ENCODE measurements at places on chromosomes 7 and 10.

GRCh38 chr10:3911713-3912442 lies 126.9 kb upstream of the KLF6 start:
- DNase-seq, result no peak

- no peak for DNase-seq
Measured at GRCh38 chr7:17104419-17104818, 194.0 kb upstream of the AHR start.

DNA sequence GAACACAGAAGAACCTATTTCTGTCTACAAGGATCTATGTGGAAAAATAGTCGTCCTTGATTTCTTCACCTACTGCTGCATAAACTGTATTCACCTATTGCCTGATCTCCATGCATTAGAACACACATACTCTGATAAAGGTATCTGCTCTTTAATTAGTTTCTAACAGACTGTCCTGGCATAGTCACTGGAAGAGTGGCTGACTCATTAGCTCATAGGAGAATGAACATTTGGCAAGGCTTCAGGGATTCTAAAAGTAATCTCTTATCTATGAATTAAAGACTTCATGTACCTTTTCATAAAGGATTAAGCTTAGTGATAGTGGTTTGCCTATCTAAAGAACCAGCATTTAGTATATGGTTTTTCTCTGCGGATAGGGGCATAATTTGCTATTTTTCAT lies 4.1 kb downstream of the NHLRC2 start:
- DNase-seq, result no peak

GRCh38 chr7:19011212-19011611 lies 106.2 kb downstream of the TWIST1 start:
- no peak for DNase-seq

- no peak for DNase-seq
Measured at GRCh38 chr7:7247658-7248057, 65.3 kb downstream of the C1GALT1 start.

- DNase-seq, result no peak
Measured at GRCh38 chr7:30176463-30177109, 41.8 kb downstream of the MTURN start.

- no peak for DNase-seq
Measured at GRCh38 chr7:118281196-118281595, 56.7 kb downstream of the ANKRD7 start.

- no peak for DNase-seq
Measured at GRCh38 chr10:124547647-124548168, 86.1 kb downstream of the LHPP start.

DNA sequence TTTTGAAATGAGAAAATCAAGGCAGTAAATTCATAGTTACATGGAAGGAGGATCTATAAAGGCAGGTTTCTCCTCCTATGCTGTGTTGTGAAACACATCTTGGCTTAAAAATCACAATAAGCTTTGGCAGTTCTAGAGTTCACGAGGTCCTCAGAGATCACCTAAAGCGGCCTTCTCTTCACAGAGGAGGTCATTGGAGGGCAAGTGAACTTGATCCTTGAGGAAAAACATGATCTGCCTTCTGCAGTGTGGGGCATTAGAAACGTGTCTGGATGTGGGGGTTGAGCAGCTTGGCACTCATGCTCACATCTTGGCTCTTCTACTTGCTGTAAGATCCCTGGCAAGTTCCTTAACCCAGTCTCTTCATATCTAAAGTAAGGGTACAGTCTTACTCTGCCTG lies 96.1 kb upstream of the BMPER start:
- DNase-seq, result no peak

GRCh38 chr7:46589286-46589685 lies 668.2 kb upstream of the IGFBP3 start:
- no peak for DNase-seq

DNA sequence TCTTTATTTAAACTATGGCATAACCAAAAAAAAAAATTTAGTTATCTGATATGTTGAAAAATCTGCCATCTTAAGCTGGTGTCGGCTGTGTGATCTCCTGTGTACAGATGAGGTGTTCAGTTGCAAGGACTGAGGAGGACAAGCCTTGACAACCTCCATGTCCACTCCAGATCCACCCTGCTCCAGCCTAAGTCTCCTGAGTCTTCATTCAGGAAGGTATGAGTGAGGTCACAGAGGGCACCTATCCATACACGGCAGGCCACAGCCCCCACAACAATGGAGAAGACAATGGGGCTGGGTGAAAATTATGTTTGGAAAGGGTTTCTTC lies 16.1 kb downstream of the TARP start:
- DNase-seq, result no peak

GRCh38 chr10:12848439-12849173 lies 152.9 kb downstream of the CCDC3 start:
- no peak for DNase-seq

DNA sequence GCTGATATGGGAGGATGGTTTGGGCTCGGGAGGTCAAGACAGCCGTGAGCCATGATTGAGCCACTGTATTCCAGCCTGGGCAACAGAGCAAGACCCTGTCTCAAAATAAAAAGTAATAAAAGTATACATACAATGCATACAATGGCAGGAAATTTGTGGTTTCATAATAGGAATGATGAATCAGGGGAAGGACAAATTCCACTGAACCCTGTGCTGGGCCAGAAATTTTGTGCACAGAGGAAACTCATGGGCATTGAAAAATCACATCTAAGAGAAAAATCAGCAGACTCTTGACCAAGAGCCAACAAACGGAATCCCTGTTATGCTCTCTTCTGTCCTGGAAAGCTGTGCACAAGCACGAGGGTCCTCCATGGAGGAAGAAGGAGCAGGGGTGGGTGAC lies 35.1 kb downstream of the SEM1 start:
- no peak for DNase-seq

DNA sequence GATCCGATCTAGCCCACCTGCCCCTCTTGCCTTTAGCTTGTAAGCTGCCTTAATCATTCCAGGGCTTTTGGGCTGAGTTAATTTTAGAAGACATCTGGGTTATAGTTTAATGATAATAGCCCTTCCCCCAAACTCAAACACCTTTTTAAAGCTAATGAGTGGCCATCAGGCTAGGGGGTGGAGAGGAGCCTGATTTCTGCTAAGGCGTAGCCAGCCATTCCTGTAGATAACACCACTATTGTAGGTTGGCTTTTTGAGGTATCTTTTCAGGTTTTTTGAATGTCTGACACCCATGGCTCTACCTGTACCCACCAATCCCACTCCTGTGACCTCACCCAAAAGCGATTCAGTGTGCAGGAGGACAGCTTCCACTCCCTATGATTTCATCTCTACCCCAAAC lies 7.6 kb upstream of the SYPL1 start:
- DNase-seq, result no peak

DNA sequence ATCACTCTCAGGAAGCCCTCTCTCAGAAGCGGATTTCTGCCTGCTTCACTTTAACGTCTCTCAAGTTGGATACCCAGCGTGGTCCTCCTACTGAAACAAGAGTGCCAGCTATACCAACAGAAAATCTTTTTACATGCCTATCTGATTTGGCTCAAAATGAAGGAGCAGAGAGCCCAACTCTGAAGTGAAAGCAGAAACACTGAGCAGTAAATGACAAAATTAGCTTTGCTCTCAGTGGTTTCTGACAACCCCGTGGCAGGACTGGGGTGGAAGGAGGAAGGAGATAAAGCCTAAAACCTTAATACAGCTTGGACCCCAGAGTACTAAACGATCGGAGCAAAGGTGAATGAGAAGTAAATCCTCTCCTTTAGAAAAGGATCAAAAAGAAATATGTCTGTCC lies 25.1 kb upstream of the GPR37 start:
- no peak for DNase-seq

GRCh38 chr7:99469381-99470065 lies 3.2 kb upstream of the ZNF789 start:
- DNase-seq, result no peak

DNA sequence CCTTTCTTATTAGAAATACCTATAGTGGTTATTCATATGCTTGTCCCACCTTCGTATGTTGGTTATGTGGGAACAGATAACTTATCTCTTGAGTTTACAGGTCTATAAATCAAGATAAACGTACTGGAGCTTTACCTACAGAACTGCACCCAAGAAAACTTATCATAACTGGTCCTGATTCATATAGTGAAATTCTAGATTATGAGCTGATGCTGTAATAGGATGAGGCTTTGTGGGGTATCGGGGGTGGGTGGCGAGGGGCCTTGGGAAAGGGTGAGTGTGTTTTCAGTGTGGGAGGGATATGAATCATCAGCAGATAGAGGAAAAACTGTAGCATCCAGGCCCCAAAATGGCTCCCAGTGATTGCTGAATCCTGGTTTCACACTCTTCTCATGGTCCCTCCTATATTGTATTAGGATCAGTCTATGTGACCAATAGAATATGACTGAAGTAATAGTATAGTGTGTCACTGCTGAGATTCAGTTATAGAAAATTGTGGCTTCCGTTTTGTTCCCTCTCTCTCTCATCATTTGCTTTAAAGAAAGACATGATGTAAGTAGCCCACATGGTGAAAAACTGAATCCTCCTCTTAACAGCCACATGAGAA lies 706.8 kb upstream of the LRRTM3 start:
- DNase-seq, result no peak

- no peak for DNase-seq
Measured at GRCh38 chr7:108724251-108725100, 154.8 kb downstream of the DNAJB9 start.

GRCh38 chr10:60497364-60497763 lies 107.7 kb upstream of the ANK3 start:
- DNase-seq, result no peak

GRCh38 chr10:122435212-122435827 lies 19.1 kb upstream of the ARMS2 start:
- DNase-seq, result no peak

DNA sequence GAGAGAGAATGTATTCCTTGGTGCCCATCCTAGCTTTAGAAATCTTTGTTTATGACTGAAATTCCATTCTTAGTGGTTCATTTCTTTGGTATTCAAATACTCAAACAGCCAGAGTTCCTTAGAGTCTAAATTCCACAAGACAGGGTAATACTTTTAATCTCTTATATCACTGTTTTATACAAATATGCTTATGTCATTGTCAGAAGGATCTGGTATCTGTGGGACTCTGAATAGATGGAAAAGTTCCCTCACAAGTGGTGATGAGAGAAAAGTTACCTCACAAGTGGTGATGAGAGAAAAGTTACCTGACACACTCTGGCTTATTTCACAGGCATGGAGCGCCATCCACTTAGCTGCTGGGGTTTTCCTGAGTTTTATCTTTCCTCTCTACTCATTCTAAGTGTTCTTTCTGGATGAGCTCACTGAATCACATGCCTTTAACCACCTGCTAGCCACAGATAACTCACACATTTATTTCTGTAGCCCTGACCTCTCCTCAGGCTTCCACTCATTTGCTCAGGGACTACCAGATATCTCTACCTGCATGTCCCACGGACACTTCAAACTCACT lies 784.0 kb downstream of the SUGCT start:
- DNase-seq, result no peak

DNA sequence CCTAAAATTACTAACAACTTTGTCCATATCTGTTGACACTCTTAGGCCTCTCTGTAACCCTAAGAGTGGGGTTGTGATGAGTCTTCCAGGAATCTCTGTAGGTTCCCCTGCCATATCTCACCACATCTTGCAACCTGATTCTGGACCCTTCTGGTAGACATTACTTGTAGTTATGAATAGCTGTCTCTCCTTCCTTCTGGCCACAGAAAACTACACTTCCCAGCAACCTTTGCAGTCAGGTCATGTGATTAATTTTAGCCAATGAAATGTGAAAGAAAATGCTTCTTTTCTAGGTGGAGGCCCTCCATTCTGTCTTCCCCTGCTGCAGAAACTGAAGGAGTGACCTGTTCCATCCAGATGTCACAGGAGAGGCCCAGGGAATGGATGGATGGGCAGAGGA lies 147.6 kb upstream of the AOAH start:
- no peak for DNase-seq

Measured in stimulated activated effector memory CD8-positive, alpha-beta T cell treated with anti-CD3 and anti-CD28 coated beads, Interleukin-12 subunit alpha, Interleukin-12 subunit beta, amount 100 ng/mL, for 72 hours (primary cell).